ENCODE measurements at places on chromosomes 12 and 14.
A peak's percentile ranks its signal among the peaks of the same experiment; 100 is the strongest.

- DNase-seq: no peak
These were observed 55.2 kb upstream of the RIN3 start for GRCh38 chr14:92458136-92459029.

- DNase-seq: no peak
These were observed 42.8 kb upstream of the NUAK1 start for GRCh38 chr12:106181401-106182114.

DNA sequence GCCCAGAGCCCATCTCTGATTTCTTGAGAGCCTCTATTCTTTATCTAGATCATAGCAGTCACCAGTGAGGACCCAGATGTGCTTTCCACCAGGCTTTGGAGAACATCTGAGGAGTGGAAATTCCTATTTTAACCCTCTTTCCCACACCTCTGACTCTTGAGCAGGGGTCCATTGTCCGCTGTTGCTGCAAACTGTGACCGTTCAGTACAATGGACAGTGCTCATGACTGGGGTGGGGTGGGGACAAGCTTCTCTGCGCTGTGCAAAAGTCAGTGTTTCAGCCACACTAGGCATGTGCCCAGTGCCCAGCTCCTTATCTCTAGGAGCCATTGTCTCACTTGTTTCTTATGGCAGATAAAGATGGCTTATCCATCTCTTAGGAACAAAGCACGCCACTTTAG lies 16.9 kb upstream of the KRT7 start:
- DNase-seq: no peak

GRCh38 chr14:93538413-93538812 lies 107.7 kb downstream of the UNC79 start:
- no peak for DNase-seq

DNA sequence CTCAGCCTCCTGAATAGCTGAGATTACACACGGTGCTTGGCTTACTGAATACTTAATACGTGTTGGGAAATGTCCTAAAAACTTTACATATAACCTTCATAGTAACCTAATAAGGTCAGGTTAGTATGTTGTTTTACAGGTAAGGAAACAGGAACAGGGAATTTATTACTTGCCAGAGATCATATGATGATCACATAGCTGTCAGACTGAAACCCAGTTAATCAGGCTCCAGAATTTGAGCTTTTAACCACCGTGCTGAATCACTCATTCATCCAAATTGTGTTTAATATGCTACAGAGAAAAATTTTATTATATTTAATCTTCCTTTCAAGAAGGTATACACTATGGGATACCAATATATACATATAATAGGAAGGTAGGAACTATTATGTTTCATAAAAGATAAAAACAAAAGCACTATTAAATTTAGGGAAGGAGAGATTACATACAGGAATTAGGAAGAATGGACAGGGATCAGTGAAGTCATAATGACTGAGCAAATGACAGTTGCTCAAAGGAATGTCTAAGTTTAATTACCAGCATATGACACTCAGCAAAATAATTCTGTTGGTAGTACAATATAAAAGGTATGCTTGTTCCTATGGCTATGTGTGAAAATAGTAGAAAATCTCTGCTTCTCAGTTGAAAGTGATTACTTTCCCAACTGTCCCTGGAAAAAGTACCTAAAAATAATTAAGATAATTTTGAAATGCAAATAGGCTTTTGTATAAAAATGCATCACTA lies 59.3 kb downstream of the HEATR5A start:
- no peak for DNase-seq

DNA sequence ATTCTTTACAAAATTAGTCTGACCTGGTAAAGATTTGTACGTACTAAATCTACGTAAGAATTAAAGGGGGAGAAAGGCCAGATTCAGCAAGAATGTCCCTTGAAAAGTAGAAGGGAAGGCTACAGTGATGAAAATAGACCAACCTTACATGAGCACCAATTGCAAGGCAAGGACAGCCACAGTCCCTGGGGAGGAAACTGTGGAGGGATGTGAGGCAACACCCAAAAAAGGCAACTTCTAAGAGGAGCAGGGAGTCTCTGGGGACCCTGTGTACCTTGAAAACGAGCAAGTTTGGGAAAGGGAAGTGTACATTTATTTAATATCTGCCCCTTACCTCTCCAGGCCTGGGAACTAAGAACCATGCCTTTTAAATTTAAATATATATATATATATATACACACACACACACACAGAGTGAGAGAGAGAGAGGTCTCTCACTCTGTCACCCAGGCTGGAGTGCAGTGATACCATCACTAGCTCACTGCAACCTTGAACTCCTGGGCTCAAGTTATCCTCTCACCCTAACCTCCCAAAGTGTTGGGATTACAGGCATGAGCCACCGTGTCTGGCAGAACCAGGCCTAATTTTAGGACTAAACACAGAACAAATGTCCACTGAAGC lies 56.4 kb downstream of the TMCC3 start:
- DNase-seq: no peak

DNA sequence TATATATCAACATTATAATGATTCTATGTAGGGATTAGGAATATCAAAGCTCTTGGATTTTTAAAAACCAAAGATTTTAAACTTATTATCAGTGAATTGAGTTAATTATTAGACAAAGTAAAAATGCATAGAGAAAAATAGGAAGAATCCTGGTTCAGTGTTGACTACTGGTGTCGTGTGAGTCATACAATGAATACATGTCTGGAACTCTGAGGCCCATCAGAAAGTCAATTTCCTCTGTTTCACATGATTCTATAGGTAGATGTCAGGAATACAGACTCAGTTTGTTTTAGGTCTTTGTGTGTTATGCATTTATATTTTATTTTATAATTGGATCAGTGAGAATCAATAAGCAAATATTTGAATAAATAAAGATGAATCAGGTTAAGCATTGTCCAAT lies 84.5 kb upstream of the RTL1 start:
- no peak for DNase-seq

DNA sequence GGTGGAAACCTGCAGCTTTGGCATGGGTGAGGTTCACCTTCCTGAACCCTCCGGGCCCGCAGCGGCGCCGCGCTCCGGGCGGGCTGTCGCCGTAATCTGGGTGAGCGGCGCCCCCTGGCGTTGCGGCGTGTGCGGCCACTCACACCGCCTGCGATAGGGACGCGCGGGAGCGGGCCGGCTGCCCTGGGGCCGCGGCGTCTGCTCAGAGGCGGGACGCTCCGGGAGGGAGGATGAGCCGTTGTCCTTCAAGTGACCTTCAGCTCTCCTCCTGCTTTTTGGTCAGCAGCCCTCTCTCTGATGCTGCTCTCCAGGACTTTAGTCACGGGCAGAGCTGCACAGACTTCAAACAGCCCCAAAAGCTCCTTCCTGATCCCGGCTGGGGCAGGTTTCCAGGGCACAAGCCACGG lies 211.7 kb upstream of the FKBP4 start:
- peak; percentile 52 for DNase-seq

DNA sequence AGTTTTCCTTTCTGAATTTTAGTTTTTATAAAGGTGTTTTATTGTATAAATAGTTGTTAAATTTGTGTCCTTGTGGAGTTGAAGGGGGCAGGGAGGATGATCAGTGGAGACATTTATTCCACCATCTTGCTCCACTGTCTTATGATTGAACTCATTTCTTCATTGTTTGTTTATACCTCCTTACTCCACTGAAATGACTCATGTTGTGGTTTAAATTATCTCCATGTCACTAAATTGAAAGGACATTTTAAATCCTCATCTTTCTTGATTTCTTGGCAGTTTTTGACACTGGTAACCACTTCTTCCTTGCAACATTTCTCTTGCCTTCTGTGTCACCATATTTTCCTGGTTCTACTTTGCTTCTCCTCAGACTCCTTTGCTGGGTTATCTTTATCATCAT lies 23.6 kb upstream of the FERMT2 start:
- no peak for DNase-seq

DNA sequence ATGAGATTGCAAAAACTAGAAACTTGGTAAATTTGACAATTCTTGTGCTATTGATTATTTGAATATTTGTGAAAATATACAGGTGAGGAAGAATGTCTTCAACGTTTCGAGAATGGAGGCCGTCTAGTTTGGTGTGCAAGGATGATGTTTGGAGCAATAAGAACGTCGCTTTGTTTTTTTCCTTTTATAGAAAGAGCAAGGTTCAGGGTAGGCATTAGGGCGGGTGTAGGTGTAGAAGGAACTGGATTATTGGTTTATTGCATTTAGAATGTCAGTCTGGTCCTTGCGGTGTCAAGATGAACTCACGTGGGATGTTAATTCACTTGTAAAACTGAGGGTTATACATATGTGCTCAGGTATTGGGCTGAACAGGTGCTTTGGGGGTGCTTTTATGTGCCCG lies 1.1 kb downstream of the RPS26 start:
- DNase-seq: no peak

DNA sequence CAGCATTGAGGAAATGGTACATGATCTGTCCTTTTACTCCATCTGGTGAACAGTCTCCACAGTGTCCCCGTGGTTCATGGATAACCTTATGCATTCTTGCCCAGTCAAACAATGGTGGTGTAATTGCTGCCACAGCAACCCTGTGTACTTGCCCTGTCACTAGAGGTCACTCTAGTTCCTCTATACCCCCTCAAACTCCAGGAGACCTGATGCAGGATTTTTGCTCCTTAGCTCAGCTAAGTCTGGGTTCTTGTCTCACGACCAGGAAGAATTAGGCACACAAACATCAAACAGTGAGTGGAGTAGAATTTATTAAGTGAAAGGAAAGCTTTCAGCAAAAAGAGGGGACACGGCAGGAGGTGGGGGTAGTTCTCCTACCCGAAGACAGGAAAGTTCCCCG lies 24.7 kb upstream of the EEA1 start:
- no peak for DNase-seq

DNA sequence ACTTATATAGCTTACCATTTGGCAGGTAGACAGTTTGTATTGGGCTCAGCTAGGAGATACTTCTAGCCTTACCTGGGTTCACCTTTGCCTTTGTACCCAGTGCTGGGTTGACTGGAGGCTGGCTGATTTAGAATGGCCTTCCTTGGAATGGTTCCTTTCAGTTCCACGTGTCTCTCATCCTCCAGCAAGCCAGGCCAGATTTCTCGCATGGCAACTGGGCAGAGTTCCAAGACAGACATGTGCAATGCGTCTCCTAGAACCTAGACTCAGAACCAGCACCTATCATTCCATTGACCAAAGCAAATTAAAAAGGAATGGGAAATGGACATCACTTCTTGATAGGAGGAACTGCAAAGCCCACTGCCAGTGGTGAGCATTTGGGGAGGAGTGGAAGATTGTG lies 79.1 kb upstream of the BDKRB2 start:
- no peak for DNase-seq

- DNase-seq: no peak
These were observed 105.0 kb downstream of the SLC35F4 start for GRCh38 chr14:57760896-57761295.

DNA sequence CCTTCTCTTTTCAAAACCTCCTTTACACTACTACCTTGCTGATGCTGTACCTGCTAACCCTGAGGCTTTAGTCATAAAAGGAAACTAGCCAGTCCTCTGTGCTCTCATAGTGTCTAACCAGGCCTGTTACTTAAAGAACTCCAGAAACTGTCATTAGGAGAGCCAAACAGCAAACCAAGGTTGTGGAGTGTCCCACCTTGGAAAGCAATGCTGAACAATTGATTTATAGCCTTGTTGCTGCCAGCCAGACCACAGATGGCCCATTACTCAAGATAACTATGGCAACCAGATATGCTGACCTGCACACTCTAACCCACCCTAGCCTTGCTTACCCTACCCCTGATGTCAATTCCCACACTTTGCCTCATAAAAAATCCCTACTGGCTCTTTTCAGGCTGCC lies 26.5 kb upstream of the BCAT1 start:
- no peak for DNase-seq

- no peak for DNase-seq
These were observed 61.8 kb downstream of the GLT1D1 start for GRCh38 chr12:128914908-128915563.

- no peak for DNase-seq
These were observed 6.8 kb downstream of the VRK1 start for GRCh38 chr14:96803958-96804357.

DNA sequence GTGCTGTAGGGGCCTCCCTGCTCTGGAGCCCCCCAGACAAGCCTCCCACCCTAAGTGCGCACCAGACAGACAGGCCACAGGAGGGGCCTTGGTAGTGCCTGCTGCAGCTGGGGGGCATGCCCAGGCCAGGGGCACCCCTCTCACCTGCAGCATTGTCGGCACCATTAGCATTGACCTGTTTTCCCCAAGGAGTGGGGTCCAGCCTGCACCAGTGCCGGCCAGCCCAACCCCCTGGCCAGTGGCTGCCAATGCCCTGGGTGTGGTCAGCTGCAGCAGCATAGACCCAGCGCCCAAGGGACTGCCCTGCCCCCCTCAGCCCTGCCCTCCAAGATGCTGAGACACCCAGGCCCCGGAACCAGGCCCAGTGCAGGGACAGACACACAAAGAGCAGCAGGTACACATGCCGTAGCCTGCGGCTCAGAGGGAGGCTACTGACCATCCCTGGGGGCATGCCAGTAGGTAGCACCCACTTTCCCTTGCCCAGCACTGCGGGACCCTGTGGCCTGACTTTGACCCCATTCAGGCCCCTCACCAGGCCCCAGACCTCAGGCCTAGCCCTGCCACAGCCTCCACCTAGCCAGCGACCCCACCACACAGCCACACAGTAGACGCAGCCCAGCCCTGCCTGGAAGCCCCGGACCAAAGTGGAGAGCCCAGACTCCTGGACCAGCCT lies 1.0 kb downstream of the AHNAK2 start:
- no peak for DNase-seq

- DNase-seq: peak; percentile 59
These were observed 118.5 kb downstream of the GLT1D1 start for GRCh38 chr12:128971802-128972201.

- no peak for DNase-seq
These were observed 54.1 kb downstream of the COCH start for GRCh38 chr14:30928462-30928861.

- no peak for DNase-seq
These were observed 20.6 kb upstream of the ARID2 start for GRCh38 chr12:45708901-45709300.

DNA sequence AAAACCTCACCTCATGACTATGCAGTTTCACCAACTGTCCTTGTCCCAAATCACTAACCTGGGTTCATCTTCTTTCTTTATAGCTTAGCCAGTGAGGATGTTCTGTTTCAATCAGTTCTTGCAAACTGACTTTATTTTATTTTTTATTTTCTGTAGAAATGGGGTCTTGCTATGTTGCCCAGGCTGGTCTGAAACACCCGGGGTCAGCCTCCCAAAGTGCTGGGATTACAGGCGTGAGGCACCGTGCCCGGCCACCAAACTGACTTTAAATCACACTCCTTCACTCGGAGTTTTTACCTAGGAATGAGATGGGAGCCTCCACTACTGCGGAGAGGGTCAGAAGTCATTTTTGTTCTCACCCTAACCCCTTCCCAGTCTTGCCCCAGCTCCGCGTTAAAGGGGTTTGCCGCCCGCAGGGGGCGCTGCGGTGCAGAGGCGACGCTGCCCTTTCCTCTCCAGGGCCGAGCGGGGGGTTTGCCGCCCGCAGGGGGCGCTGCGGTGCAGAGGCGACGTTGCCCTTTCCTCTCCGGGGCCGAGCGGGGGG lies 7.0 kb upstream of the B4GALNT3 start:
- DNase-seq: no peak

DNA sequence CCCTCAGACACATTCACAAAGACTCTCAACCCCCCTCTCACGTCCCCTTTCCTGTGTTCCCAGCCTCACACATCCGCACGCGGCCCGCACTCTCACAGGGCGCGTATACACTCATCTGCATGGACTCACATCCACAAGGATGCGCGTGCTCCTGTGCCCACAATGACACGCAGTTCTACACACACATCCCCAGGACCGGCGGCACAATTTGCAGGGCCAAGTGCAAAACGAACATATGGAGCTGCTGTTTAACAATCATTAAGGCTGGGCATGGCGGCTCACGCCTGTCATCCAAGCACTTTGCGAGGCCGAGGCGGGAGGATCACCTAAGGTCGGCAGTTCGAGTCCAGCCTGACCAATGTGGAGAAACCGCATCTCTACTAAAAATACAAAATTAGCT lies 36.4 kb upstream of the EML1 start:
- no peak for DNase-seq
